ENCODE measurements at places on chromosomes 7 and 10.

- DNase-seq: no peak
These were observed 25.2 kb downstream of the ADAP1 start for GRCh38 chr7:929311-929711.

DNA sequence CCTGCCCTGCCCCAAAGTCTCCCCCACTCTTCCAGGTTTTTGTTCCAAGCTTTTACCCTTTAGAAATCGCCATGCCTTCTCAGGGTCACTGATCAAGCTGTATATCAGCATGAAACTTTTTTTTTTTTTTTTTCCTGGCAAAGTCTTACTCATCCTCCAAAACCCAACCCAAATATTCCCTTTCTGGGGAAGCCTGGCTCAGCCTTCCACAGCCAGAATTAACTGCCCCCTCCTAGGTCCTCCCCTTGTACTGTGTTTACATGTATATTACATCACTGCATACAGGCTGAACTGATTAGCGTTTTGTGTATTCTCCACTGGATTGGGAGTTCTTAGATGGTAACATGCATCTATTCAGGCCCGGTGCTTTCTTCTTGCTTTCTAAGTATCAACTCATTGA is 4.6 kb upstream of the NOBOX start:
- no peak for DNase-seq

- no peak for DNase-seq
These were observed 48.3 kb downstream of the LANCL2 start for GRCh38 chr7:55413442-55413841.

DNA sequence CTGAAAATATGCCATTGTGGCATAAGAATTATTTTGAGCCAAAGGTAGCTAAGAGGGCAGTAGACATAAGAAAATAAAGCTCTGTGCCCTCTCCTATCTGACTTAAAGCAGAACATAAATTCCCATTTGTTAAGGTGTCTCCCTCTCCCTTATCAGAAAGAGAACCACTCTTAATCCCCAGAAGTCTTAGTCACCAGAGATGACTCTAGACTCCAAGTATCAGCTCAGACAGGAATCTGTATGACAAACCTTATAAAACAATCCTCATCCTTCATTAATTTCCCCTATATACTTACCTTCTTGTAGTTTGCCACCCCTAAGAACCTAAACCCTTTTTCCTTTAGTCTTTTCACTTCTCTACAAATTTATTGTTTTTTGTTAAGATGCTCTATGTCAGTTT is 21.8 kb upstream of the PIP4K2A start:
- DNase-seq: no peak

DNA sequence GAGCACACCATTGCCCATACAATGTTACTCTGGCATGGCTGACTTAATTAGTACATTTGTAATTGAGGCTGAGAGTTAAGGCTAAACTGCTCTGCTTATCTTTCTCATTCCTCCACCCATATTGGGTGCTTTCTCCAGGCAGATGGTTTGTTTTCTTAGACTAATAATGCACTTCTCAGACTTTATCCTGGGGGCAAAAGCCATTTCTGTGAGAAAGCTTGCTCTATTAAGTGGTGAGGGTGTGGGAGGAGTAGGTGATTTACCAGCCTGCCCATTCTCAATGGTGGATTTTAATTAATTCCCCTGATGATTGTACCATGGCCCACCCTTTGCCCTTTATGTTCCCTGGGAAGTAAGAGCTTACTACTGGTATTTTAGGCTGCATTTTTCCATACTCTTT is 174.8 kb downstream of the FOXP2 start:
- DNase-seq: peak; percentile 4

DNA sequence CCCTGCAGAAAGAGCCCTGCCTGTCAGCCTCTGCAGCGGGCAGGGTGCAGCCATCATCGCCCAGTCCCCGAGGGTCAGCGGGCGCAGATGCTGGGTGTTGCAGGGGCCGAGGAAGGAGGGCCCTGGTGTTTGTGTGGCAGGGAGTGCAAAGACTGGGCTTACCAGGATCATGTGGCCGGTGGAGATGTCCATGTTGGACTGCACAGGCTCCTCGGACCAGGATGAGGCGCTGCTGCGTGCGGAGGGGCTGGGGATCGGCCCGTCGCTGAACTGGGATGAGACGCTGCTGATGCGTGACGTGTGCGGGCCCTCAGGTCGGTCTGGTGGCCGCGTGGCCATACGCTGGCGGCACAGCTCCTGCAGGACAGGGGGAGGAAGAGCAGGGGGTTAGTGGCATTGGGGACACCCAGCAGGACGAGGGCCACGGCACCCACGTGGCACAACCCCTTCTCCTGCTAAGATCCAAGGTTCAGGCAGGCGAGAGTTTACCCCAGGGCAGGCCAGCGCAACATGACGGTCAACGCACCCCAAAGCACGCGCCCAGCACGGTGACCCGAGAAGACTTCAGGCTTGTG is 319.5 kb downstream of the DNAJB6 start:
- DNase-seq: no peak

DNA sequence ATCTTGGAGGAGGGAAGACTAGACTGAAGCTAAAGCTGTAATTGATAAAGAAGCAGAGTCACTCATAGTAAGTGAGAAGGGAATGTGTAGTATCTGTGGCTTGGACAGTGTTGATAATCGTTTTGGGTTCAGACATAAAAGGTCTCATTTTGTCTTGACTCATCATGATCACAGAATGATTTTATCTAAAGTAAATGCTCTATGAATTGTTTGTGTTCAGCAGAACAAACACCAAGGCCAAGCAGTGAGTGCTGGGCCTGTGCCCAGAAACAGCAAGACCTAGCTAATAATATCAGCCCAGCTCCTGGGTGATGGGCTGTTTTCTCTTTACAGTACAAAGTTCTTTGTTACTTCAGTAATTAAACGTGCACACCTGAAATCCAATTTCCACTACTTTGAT is 26.7 kb upstream of the CD36 start:
- peak; percentile 40 for DNase-seq

- DNase-seq: no peak
These were observed 96.4 kb downstream of the COBL start for GRCh38 chr7:51220226-51220625.

DNA sequence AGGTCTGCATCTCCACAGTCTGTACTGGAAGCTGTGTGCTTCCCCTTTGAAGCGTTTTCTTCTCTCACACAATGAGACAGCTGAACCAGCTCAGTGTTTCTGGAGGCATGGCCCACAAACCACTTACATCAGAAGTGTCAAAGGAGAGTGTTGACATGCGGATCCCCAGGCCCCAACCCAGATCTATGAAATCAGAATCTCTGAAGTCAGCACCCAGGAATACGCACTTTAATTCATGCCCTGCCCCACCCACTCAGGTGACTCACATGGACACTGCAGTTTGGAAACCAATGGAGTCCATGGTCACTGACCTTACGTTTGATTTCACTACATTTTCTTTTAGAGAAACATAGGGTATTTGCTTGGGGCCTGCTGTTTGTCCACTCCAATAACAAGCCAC is 19.0 kb downstream of the TLL2 start:
- no peak for DNase-seq

DNA sequence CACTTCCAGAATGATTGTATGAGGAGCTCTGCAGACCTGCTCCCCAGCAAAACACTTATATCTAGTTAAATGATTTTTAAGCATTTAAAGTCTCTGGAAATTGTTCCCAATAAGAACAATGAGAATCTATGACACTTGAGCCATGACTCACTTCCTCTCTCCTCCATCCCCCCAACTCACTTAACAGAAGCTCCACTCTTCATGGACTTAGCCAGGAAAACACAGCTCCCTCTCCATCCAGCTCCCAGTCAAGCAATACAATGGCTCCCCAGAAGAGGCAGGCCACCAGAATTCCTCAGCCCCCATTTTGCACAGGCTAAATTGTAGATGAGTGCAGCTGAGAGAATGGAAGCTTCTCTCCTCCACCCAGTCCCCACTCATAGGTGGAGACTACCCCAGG is 27.0 kb downstream of the AOC1 start:
- DNase-seq: no peak

GRCh38 chr7:135512135-135512887 is 2.4 kb upstream of the CNOT4 start:
- peak; percentile 63 for DNase-seq

DNA sequence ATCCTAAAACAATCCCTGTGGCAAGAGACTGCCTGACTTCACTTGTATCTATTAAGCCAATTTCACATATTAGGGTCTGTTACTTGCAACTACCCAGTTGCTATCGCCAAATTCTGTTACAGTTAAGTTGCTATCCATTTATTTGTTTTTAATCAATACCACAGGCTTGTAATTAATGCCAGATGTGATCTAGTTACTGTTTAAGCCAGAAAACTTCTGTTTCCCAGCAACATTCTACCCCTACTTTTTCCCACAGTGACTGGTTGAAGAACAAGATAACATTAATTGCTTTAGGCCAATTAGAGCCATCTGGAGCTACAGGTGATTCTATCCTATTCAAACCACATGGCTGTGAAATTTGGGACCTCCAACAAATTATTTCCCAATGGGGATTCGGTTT is 131.3 kb downstream of the ALOX5 start:
- DNase-seq: no peak

GRCh38 chr10:114685456-114685855 is 27.4 kb upstream of the ABLIM1 start:
- peak; percentile 37 for DNase-seq

GRCh38 chr10:110409926-110410325 is 87.8 kb upstream of the DUSP5 start:
- DNase-seq: no peak

Measured in hepatocyte (in vitro differentiated cells).